ENCODE measurements at places on chromosomes 16 and 17.

- no peak for DNase-seq
These were observed 430 bp downstream of the HAPSTR1 start for GRCh38 chr16:9091867-9092281.

GRCh38 chr17:44084131-44084538 lies 13.6 kb downstream of the G6PC3 start:
- DNase-seq, result no peak

- no peak for DNase-seq
These were observed 5.1 kb downstream of the ABCA3 start for GRCh38 chr16:2335286-2335895.

GRCh38 chr17:17356149-17356930 lies 53.2 kb downstream of the NT5M start:
- no peak for DNase-seq

DNA sequence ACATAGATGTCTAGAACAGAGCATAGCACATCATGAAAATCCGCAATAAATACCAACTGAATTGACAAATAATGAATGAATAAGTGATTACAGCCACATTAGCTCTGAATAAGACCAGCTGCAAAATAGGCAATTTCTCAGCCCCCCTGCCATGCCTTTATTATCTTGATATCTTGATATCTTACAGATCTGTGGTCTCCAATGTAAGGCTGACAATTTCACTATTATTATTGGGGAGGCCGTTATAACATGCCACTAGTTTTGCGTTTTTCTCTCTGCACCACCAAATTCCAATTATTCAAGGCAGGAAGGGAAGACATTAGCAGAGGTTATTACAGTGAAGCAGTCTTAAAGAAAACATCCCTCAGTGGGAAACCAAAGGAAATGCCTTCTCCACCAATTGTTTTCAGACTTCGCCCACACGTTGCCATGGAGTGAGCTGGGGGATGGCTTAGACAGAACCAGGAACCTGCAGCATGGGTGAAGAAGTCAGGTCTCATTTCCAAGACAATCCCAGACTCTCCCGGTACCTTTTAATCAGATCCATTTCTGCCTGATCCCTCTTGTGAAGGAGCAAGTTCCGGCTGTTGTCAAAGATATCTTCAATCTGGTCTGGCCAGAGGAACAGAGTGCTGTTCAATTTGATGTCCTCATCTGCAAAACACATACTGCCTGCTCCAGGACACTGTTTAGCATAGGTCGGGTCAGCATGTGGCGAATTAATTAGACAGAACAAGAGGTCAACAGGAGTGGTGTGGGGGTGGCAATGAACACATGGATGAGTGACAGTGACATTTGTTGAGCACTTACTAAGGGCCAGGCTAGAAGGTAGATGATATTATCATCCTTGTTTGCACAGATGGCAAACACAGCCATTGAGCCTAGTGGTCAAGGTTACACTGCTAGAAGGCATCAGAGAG lies 46.4 kb downstream of the DNAH3 start:
- DNase-seq, result no peak

DNA sequence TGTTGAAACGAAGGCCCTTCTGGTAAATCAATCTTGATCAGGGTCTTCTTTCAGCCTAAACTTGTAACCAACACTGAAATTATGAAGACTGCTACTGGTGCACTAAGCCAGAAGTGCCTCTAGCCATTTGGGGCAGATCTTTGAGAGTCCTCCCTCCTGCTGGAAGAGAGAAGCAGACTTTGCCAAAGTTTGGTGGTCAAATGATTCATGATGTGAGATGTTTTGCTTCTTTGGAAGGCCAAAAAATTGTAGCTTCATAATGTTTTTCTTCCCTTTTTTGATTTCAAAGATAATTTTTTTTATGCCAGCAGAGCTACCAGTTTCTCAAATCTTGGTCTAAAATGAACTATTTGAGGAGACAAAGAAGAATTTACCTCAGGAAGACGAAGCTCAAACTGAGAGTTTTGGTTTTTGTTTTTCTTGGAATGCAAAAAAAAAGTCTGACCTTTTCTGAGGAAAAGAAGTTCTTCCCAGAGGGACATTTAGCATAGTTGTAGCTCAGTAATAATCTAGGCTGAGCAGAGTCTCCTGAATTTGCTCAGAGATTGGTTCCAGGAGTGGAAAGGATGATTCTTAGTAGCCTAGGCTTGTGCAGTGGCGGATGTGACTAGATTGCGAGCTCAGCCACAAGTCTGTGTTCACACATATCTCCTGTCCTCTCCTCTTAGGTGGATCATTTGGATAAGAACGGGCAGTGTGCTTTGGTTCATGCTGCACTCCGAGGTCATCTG lies 50.9 kb downstream of the CYB561 start:
- DNase-seq, result no peak

DNA sequence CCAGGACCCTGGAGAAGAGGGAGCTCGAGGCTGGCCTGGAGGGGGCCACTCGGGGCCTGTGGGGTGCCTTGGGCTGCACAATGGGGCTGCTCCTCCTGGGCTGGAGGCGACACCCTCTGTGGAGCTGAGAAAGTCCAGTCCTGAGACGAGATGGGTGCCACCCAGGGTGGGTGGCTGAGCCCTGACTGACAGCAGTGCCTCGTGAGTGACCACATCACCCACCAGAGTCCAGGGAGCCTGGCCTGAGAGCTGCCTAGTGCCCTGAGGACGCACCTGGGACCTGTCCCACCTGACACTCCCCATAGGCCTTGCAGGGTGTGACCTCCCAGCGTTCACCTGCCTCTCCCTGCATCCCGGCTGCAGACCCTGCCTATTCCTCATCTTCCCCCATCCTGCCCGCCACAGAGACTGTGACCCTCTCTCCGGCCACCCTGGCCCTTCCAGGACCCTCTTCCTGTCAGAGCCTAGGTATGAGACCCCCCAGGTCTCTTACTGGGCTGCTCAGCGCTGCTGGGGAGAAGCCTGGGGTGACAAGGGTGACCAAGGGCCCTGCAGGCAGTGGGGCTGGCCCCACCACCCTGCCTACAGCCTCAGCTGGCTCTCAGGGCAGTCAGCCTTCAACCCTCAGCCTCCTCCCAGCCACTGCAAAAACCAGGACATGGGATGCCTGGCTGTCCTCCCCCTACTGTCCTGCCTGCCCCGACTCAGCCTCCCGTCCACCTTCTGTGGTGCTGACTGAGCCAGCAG lies 41.2 kb downstream of the TNFRSF13B start:
- DNase-seq, result no peak

DNA sequence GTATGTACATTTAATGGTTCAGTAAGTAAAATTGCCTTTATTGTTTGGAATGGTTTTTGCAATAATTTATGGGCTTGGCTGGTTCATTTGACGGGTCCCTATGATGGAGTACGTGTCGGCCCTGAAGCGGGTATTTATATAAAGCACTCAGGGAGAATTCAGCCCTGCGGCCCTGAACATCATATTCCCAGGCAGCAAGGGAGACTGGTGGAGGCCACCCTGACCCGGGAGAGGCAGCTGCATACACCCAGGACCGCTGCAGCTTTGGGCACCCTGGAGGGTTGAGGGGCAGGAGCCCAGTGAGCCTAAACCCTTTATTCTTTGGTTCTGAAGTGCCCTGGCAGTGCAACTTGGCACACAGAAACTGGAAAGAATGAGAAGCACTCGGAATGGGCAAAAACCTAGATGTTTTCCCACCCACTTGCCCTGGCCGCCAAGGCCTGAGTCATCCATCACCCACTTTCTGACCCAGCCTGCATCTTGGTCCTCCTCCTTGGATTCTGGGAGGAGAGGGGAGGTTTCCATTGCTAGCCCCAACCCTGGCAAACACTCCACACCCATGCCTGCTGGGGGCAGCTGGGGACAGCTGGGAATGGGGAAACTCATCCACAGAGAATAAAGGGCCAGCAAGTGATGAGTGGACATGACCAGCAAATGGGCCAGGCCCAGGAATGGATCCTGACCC lies 162.2 kb upstream of the TNRC6C start:
- no peak for DNase-seq

DNA sequence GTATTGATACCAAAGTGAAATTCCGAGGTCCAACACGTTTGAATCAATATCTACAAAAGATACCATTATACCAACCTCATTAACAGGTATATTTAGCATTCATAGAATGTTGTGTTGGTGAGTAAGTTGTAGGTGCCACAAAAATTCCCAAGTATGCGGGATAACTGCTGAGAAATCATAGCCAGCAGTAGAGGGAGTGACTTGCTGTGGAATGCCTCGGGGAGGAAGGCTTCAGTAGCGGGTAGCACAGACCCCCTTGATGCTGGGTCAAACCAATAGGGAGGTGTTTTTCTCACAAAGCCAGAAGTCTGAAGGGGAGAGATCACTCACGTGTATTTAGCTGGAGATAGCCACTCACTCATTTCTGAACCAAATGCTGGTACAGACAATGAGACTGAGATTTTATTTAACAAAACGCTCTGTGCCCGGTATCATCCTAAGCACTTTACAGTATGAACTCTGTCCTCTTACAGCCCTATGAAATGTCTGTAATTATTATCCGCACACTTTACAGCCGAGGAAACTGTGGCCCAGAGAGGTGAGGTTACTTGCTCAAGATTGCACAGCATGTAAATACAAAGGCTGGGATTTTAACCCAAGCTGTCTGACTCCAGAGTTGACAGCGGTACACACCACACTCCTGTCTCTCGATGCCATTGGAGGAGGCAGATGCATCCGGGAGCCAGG lies 23.1 kb downstream of the HSBP1 start:
- DNase-seq, result no peak

DNA sequence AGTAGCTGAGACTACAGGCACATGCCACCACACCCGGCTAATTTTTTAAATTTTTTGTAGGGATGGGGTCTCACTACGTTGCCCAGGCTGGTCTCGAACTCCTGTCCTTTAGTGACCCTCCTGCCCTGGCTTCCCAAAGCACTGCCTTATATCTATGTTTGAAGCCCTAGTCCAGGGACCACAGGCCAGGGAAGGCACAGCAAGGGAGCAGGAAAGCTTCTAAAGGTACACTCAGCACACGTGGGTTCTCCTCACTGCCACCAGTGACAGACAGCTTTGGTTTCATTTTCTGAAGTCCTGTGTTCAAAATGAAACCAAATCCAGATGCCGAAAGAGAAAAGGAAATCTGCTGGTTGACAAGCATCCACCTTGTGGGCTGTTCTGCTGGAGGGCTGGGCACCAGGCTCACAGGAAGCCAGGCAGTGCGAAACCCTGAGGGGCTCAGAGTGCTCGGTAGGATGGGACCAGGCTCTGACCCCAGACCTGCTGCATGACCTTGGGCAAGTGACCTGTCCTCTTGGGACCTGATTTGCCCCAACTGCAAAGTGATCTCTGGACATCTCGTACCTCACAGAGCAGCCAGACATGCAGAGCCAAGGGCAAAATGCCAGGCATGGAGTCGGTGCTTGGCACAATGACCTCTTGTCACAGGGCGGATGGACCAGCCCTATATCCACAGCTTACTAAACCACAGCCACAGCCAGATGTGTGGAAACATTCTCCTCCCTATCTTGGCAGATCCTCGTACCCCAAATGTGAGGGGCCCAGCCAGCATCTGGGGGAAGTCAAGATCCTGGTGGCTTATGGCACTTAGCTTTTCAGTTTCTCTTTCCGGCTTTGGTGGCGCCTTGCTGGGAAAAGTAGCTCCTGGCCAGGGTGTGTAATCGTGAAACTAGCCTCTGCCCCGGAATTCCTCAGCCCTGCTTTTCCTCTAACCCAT lies 2.8 kb upstream of the SOCS1 start:
- DNase-seq, result peak; percentile 16

DNA sequence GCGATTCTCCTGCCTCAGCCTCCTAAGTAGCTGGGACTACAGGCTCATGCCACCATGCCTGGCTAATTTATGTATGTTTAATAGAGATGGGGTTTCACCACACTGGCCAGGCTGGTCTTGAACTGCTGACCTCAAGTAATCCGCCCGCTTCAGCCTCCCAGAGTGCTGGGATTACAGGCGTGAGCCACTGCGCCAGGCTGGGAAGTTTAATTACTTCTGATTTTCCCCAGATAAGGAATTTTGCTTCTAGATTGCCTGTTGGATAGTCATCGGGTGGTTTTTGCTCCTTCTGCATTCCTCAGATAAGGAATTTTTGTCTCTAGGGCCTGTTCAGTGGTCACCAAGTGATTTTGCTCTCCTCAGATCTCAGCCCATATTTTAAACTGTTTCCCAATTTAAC lies 112.5 kb downstream of the MAP2K4 start:
- DNase-seq, result no peak

DNA sequence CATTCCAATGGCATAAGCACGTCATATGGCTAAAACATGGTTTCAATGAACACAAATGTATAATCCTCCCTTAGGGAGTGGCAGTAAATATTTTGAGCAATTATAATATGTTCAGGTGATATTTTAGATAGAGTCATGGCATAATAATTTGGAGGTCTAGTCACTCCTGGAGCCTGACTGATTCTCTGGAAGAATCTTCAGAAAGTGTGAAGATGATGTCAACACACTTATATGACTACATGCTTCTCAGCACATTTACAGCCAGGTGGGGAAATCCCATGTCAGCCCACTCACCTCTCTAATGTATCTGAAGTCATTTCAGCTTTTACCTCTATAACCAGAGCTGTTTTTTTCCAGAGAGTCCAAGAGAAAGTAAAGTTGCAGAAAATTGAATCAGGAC lies 474.8 kb downstream of the SHISA9 start:
- DNase-seq, result no peak

DNA sequence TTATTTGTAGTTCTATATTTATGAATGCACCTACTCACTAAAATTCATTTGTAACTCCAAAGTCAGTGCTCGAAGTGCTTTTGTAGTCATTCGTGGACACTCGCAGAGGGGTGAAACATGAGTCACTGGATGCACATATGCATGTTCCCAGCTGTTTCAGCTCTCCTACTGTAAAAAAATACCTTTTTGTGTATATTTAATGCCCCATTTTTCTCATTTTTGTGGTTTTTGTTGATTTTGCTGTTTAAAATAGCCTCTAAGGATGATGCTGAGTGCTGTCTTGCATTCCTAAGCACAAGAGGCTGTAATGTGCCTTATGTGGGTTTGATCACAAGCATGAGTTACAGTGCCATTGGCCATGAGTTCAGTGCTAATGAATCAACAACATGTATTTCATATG lies 30.6 kb downstream of the CENPV start:
- DNase-seq, result no peak

GRCh38 chr16:75294773-75295459 lies 43.5 kb upstream of the BCAR1 start:
- DNase-seq, result no peak

GRCh38 chr16:30761427-30761927 lies 385 bp downstream of the CFAP119 start:
- DNase-seq, result no peak

GRCh38 chr17:80279895-80280294 lies 19.2 kb downstream of the RNF213 start:
- DNase-seq, result no peak

- DNase-seq, result no peak
These were observed 591 bp downstream of the PSMD7 start for GRCh38 chr16:74297145-74297665.

- DNase-seq, result no peak
These were observed 16.9 kb upstream of the SP2 start for GRCh38 chr17:47879028-47879585.

GRCh38 chr17:17252149-17252661 lies 15.2 kb upstream of the FLCN start:
- DNase-seq, result no peak

Data from NCI-H2029 treated with DMSO at 0.1 percent for 48 hours (cell line).